ENCODE measurements at places on chromosomes 2 and 18.

GRCh38 chr2:140085674-140086073 is 1305.5 kb upstream of the NXPH2 start:
- no peak for DNase-seq

DNA sequence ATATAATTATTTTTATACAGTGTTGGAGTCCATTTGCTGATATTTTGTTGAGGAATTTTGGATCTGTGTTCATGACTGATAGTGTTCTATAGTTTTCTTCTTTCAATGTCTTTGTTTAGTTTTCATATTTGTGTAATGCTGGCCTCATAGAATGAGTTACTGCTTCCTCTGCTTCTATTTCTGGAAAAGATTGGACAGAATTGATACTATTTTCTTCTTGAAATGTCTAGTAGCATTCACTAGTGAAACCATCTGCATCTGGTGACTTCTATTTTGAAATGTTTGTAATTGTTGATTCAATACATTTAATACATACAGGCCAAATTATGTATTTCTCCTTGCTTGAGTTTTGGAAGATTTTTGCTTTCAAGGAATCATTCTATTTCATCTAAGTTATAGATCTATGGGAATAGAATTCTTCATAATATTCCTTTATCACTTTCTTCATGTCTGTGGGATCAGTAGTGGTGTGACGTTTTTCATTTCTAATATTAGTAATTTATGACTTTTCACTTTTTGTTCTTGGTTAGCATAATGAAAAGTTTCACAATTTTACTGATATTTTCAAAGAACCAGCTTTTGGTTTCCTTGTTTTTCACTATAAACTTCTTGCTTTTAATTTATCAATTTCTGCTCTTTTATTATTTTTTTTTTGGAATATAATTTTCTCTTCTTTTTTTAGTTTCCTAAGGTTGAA is 509.9 kb upstream of the VRK2 start:
- no peak for DNase-seq

DNA sequence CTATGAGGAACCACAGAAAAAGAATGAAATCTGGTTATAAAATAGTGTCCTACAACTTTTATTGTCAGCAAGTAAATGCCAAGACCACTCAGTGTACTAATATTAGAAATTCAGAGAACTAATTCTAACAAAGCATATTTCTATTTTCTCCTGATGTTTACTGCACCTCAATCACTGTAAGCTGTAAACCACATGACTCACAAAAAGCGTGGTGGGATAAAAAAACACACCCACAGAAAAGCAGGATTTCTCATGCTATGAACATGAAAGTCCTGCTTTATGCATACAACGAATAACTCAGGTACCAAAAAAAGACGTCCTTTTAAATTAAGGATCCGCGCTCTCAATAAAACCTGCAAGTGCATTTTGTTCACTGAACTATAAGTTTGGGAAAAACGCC is 797 bp downstream of the TXNL4A start:
- DNase-seq, result no peak

- DNase-seq, result no peak
Measured at GRCh38 chr2:148932536-148932935, 57.5 kb downstream of the KIF5C start.

DNA sequence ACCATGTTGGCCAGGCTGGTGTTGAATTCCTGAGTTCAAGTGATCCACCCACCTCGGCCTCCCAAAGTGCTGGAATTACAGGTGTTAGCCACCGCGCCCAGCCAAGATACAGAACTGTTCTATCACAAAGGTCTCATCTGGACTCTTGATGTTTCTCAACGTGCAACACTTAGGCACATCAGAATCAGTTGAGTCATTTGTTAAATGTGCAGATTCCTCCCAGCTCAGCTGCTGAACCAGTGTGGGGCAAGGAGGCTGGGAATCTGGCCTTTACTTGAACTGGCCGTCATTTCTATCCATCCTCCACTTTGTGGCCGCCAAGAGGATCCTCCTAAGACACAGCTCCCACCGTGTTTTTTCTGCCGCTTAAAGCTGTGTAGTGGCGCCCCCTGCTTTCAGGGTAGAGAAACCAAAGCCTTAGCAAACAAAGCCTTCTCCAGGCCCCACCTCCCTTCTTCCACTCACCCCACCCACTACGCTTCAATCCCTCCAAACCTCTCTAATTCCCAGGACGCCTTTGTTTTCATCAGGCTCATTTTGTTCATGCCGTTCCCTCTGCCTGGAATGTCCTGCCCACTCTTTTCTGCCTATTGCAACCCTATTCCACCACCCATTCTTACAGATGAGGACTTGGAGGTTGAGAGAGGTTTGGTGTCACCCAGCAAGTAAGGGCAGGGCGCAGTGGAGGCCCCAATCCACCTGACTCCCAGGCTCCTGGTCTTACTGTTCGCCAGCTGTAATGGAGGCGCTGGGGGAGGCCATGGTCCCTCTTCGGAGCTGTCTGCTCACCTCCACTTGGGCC is 776 bp upstream of the SPEG start:
- DNase-seq, result peak; percentile 28

Data from stimulated activated CD4-positive, alpha-beta T cell treated with anti-CD3 and anti-CD28 coated beads, Interleukin-4, amount 100 ng/mL, for 24 hours (primary cell).